CD4-positive, alpha-beta T cell treated with Interleukin-17A for 1 hour (primary cell): ENCODE measurements at places on chromosomes 12 and 14.

- DNase-seq = no peak
These were observed 196.2 kb downstream of the SLC38A4 start for GRCh38 chr12:46629331-46630229.

DNA sequence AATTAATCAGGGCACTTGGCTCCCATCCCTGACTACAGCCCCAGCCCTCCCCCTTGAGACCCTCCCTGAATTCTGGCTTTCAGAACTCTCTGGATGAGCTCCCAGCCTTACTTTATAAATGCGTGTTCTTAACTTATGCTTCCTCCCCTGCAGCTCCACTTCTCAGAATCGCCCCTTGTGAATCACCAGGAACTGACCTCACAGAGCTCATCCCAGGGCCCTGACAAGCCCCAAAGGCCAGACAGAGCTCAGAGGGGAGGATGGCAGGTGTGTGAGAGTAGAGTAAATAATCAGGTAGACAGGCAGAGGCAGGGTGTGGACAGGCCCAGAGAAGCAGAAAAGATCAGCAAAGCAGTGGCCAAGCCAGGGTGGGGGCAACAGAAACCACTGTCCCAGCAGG, 68.2 kb upstream of the FOXN3 start:
- no peak for DNase-seq

DNA sequence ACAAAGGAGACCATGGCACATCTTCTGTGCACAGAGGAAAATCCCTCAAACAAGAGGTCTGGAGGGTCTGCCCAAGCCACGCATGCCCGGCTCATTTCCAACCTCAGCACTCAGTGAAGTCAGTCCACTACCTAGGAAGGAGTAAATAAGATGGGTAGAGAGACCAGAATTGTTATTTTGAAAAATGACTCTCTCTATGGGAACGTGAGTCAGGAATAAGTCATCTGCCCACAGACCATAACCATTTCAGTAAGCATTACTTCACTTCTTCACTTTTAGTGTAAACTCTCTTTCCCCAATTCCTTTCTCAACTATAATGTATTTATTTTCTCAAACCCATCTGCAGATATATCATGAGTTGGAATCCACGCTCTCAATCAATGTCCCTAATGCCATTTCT, 1039.9 kb upstream of the USP15 start:
- DNase-seq = no peak

GRCh38 chr12:114152890-114153289, 186.8 kb upstream of the RBM19 start:
- no peak for DNase-seq

GRCh38 chr12:13817131-13817530, 164.3 kb downstream of the GRIN2B start:
- DNase-seq = no peak

DNA sequence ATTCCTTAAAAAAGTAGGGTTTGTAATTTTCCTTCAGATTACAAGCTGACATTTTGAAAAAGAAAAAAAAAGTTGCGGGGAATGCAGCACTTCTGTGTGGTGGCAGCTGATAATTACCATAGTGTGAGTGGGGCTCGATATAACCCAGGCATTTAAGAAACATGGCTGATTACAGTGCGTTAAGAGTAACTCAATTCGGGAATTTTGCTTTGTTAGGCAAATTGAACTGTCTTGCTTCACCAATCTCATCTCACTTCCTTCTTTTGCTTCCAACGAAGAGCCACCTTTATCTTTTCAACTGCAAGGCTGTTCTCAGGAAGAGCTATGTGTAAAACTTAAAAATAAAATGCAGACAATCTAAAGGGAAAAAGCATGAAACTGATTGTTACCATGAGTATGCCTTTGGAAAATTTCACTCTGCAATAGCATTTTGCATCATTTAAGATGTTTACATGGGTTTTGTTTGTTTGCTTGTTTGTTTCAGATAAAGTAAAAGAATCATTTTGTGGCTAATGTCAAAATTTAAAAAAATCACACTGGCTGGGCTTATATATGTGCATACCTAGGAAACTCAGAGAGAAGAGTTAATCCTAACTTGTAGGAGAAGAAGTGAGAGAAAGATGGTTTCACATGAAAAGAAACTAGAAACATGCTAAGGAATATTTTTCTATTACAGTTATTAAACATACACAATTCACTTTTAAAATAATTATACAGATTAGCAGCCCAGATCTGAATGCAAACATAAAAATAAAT, 295.9 kb upstream of the ATP2B1 start:
- no peak for DNase-seq

- no peak for DNase-seq
These were observed 18.8 kb upstream of the LTA4H start for GRCh38 chr12:96054244-96054610.

GRCh38 chr14:61653507-61653906, 41.8 kb upstream of the HIF1A start:
- no peak for DNase-seq
